Stimulated activated CD4-positive, alpha-beta T cell treated with anti-CD3 and anti-CD28 coated beads, Interleukin-4, amount 100 ng/mL, for 48 hours (primary cell): ENCODE measurements at places on chromosomes 6 and 20.

GRCh38 chr6:107491760-107492660, 2.1 kb downstream of the SOBP start:
- no peak for DNase-seq

DNA sequence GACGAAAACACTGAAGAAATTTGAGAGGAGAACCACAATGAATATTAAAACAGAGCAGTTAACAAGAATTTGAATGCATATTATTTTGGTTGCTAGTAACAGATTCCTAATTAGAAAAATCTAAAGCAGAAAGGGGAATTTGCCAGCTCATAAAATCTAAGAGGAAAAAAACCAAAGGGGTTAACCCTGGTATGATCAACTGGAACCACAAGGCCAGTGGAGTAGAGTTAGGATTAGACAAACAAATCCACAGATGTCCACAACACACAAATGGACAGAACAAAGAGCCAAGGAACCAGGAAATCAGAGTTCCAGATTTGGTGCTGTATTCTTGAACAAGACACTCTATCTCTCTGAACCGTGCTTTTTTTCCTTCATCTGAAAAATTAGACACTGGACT, 195.0 kb downstream of the TASP1 start:
- no peak for DNase-seq

DNA sequence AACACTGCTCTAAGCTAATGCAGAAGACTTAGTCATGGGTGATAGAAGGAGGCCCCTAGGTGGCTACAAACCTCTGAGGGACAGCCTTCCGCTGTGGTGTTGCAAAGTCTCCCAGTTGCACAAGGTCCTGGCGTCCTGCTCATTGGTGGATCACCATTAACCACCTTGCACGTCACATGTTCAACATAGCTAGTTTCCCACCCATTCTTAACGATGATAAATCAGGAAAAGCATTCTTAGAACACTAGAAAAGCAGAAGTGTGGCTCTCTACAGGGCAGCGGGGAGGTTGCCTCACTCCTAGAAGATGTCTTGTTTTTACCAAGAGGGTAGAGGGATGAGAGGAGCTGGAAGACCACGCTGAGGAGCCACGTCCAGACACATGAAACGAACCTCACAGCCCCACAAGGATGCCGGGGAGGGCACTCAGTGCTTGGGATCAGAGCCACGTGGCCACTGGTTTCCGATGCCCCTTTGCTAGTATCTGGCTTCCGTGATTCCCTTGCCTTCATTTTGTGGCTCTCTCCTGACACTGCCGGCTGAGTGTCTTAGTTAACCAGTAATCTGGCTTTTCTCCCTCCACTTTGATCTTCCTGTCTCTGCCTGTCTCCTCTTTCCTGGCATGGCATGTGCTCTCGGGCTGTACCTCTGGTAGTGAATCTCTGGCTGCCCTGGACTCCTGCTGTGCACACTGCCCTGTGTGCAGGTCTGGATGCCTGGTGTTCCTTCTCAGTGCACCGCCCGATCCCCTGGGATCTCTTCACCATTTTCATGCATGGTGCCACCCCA, 91.4 kb upstream of the NEDD9 start:
- DNase-seq, result no peak

DNA sequence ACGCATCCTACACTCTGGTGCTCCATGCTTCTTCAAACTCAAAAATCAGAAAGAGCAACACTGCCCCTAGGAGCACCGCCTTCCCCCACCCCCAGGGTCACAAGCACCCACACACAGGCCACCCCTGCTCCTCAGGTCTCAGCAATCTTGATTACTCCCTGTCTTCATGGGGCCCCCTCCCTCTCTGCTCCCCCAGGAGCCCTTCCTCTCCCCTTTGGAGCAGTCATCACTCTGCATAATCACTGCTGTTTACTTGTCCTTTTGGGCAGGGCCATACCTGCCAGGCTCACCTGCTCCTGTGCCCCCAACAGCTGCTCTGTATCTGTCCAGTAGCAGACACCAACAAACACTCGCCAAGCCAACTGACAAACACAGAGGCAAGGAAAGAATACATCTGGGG, 7.6 kb upstream of the SYNDIG1 start:
- no peak for DNase-seq

GRCh38 chr20:19779634-19780033, 21.6 kb downstream of the RIN2 start:
- DNase-seq, result no peak

- DNase-seq, result no peak
Measured at GRCh38 chr6:127459231-127459641, at the start of gene KIAA0408. Gene KIAA0408 (minus strand): TSS chr6:127459389. CDS start chr6:127453981, 5,408 bp downstream.

- no peak for DNase-seq
Measured at GRCh38 chr6:100103194-100103593, 109.2 kb upstream of the MCHR2 start.
